ENCODE measurements at places on chromosomes 1 and 21. TPM values are rescaled to one million over a fixed set of nuclear protein-coding genes. Genes with fewer than 3 reads are reported as not detected.

The DIO1 gene
- total RNA-seq = not detected

The DCDC2B gene
- total RNA-seq = not detected

The B3GALT5 gene
- total RNA-seq = not detected

The CHIA gene
- 6.3 TPM for total RNA-seq

The ALPL gene
- total RNA-seq = 164 TPM

The FAM177B gene
- total RNA-seq = 0.20 TPM

The ARTN gene
- total RNA-seq = 0.43 TPM

The C1QC gene
- total RNA-seq = 353 TPM

DNA sequence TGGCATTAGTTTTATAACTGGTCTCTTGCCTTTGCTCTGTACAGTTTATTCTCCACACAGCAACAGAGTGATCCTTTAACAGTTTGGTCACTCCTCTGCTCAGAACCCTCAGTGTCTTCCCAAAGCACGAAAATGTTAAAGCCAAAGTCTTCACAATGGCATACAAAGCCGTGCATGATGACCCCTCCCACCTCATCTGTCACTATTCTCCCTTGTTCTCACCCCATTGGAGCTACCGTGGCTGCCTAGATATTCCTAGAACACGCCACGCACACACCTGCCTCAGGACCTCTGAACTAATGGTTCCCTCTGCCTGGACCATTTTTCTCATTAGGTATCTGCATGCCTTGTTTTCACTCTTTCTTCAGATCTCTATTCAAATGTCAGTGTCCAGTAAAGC lies 8.6 kb upstream of the SEMA4A start:
- DNase-seq = no peak
- H3K27ac ChIP-seq = no peak overlapping the region
- no peak overlapping the region for H3K4me3 ChIP-seq
- peaks cover 33% of the 10 kb centered on the region for H3K4me1 ChIP-seq
- H3K36me3 ChIP-seq = peaks cover 9% of the 10 kb centered on the region

DNA sequence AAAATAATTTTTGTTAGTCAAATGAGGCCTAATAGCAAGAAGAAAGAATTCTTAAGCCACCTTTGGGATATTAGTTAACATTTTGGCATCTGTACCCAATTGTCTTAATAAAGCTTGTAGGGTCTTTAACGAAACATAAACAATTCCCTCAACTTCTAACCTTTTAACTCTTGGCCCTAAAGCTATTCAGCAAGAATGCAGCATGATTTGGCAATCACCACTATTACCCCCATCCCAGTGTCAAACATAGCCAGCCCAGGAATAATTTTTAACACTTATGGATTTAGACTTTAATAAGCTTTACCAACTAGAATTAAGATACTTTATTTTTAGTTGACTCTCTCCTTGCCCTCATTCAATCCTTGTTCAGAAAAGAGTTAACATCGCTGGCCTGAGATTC lies 2.5 kb upstream of the SLC16A4 start:
- no peak for DNase-seq
- H3K4me1 ChIP-seq = no peaks in the 10 kb centered on the region
- H3K36me3 ChIP-seq = peaks cover 3% of the 10 kb centered on the region
- no peaks in the 10 kb centered on the region for H3K27me3 ChIP-seq
- no peak overlapping the region for H3K4me3 ChIP-seq

GRCh38 chr1:67339623-67340343 lies 32.1 kb downstream of the IL12RB2 start:
- H3K27ac ChIP-seq = no peak overlapping the region
- H3K27me3 ChIP-seq = no peaks in the 10 kb centered on the region
- H3K4me1 ChIP-seq = no peaks in the 10 kb centered on the region
- no peak for DNase-seq
- no peaks in the 10 kb centered on the region for H3K36me3 ChIP-seq
- H3K4me3 ChIP-seq = no peak overlapping the region

DNA sequence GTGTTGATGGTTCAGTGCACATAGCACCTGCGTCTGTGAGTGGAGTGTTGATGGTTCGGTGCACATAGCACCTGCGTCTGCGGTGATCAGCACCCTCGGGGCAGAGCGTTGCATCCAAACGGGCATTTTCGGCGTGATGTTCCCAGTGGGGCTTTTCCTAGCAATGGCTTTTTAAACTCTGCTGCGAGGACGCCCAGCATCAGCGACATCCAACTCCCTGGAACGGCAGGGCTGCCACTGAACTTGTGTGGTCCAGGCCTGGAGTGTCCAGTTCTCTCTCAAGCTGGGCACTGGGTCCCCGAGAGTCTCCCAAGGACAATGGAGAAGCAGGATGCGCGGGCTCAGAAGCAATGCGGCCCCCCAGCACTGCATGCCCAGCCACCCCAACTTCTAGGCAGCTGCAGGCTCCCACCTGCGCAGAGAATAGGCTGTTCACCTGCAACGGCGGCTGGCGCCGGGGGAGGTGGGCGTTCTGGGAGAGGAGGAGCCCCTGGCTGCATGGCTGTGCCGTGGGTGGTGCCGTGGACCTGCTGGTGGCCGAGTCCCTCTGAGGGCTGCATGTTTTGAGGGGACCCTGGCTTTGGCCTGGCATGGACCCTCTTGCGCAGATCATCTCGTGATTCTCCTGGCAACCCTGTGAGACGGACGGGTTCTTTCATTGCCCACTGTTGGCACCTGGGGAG lies 10.1 kb upstream of the C1orf174 start:
- peaks cover 4% of the 10 kb centered on the region for H3K4me1 ChIP-seq
- H3K27me3 ChIP-seq = peaks cover 24% of the 10 kb centered on the region
- H3K36me3 ChIP-seq = no peaks in the 10 kb centered on the region
- DNase-seq = no peak
- H3K27ac ChIP-seq = no peak overlapping the region

GRCh38 chr1:4108331-4108730 lies 208.3 kb upstream of the C1orf174 start:
- H3K27ac ChIP-seq = no peak overlapping the region
- no peaks in the 10 kb centered on the region for H3K4me1 ChIP-seq
- peak; percentile 53 for DNase-seq
- H3K4me3 ChIP-seq = no peak overlapping the region
- no peaks in the 10 kb centered on the region for H3K36me3 ChIP-seq

- no peaks in the 10 kb centered on the region for H3K27me3 ChIP-seq
- H3K27ac ChIP-seq = no peak overlapping the region
- no peak overlapping the region for H3K4me3 ChIP-seq
- no peaks in the 10 kb centered on the region for H3K4me1 ChIP-seq
- no peaks in the 10 kb centered on the region for H3K36me3 ChIP-seq
These were observed 154.8 kb downstream of the BACH1 start for GRCh38 chr21:29453511-29453910.

GRCh38 chr1:243471026-243471685 lies 215.3 kb downstream of the SDCCAG8 start:
- no peak overlapping the region for H3K27ac ChIP-seq
- peaks cover 15% of the 10 kb centered on the region for H3K4me1 ChIP-seq
- DNase-seq = no peak
- no peaks in the 10 kb centered on the region for H3K27me3 ChIP-seq
- no peak overlapping the region for H3K4me3 ChIP-seq

DNA sequence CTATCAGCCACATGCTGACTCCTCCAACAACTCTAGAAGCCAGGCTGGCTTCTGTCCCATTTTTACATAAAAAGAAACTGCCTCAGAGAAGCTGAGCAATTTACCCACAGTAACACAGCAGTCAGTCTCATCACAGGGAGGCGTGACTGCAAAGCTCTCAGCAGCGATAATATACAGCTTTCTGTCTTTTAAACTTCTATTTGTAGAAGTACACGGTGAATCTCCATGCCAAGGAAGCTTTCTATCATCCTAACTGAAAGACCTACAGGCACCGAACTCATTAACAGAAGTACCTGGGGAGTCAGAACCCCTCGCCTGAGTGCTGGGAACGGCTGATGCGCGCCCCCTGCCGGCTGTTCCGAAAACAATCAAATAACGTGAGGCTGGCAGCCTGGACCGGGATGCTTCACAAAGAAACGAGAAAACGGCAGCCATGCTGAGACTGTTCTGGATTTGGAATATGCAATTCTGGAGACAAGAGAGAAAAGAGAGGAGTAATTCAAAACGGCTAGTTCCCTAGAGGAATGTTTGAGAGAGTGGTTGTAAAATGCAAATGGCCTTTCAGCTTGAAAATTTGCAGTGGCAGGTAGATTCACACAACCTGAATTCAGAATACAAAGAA lies 43.5 kb upstream of the RAB4A start:
- H3K27ac ChIP-seq = no peak overlapping the region
- no peaks in the 10 kb centered on the region for H3K36me3 ChIP-seq
- peaks cover 25% of the 10 kb centered on the region for H3K4me1 ChIP-seq
- no peaks in the 10 kb centered on the region for H3K27me3 ChIP-seq
- peak; percentile 89 for DNase-seq

DNA sequence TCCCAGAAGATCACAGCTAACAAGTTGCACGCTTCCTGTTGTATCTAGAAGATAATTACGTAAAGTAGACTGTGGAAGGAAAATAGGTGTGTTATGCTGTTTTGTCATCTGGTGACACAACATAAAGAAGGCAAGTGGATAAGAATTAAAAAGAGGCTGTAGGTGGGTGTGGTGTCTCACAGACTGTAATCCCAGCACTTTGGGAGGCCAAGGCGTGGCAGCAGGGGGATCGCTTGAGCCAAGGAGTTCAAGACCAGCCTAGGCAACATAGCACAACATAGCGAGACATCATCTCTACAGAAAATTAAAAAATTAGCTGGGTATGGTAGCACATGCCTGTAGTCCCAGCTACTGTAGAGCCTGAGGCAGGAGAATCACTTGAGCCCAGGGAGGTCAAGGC lies 17.9 kb upstream of the ZNF281 start:
- no peaks in the 10 kb centered on the region for H3K27me3 ChIP-seq
- no peak for DNase-seq
- H3K36me3 ChIP-seq = no peaks in the 10 kb centered on the region

- peaks cover 19% of the 10 kb centered on the region for H3K36me3 ChIP-seq
- no peak for DNase-seq
- H3K4me3 ChIP-seq = peak overlapping the region; percentile 82
- peaks cover 23% of the 10 kb centered on the region for H3K4me1 ChIP-seq
These were observed 1.7 kb downstream of the PIP5K1A start for GRCh38 chr1:151199873-151200581.

DNA sequence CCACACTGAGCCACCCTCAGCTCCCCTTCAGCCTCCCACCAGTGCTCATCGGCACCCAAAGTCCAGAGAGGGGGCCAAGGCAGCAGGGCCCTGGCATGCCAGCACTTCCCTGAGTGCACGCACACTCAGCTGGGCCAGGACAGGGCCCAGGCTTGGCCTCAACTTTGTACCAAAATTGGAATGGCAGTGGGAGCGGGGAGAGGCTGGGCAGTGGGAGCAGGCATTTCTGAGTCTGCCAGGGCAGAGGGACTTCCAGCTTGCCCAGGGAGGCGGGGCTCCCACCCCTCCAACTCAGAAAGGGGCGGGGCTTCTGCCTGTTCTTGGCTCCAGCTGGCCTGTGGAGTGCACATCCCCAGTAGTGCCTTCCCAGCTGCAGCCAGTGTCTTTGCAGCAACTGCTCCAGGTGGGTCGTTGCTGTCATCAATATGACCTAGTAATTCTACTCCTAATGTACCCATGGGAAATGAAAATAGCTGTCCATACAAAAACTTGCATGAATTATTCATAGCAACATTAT lies 10.3 kb upstream of the SNX7 start:
- H3K27me3 ChIP-seq = no peaks in the 10 kb centered on the region
- no peak overlapping the region for H3K4me3 ChIP-seq
- no peak for DNase-seq
- no peak overlapping the region for H3K27ac ChIP-seq

DNA sequence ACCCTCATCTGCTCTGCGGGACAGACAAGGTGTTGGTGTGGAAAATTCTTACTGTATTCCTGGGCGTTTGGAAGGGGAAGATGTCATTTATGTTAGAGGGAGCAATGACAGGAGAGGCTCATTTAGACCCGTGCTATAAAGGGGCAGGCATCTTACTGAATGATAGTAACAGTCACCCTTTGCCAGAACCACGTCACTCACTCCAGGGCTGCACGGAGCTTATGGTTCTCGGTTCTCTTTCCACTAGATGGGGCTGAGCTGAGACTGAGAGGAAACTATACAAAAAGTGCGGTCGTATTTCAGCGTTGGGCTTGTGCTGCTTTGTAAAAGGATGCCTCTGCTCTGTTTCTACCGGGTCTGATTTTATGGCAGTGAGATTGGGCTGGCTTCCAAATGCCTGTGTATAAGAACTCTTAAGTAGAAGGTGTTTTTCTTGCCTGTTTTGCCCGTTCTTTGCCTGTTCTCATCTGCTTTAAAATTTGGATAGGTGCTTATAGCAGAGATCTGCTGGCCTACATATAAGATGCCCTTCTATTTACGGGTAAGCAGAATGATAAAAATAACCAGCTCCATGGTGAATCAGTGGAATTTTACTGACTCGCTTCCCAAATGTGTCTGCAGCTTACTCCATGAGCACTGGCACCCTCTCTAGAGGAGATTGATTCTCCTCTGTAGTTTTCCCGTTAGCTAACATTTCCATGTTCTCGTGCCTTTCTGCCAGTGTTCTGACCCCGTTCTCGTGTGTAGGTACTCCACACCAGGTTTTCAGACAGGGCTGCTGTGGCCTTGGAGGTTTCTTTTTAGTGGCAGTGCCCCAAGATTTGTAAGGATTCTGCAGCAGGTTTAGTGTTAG lies 55.9 kb downstream of the MRPS6 start:
- no peaks in the 10 kb centered on the region for H3K27me3 ChIP-seq
- H3K27ac ChIP-seq = peak overlapping the region; percentile 33
- no peak for DNase-seq
- peaks cover 24% of the 10 kb centered on the region for H3K36me3 ChIP-seq

GRCh38 chr1:7295946-7296345 lies 475.1 kb upstream of the VAMP3 start:
- no peak overlapping the region for H3K27ac ChIP-seq
- no peak overlapping the region for H3K4me3 ChIP-seq
- H3K36me3 ChIP-seq = no peaks in the 10 kb centered on the region
- no peak for DNase-seq

- H3K27me3 ChIP-seq = no peaks in the 10 kb centered on the region
- H3K36me3 ChIP-seq = no peaks in the 10 kb centered on the region
- no peak overlapping the region for H3K27ac ChIP-seq
- no peaks in the 10 kb centered on the region for H3K4me1 ChIP-seq
- DNase-seq = no peak
These were observed 16.4 kb downstream of the NCMAP start for GRCh38 chr1:24572301-24572700.

DNA sequence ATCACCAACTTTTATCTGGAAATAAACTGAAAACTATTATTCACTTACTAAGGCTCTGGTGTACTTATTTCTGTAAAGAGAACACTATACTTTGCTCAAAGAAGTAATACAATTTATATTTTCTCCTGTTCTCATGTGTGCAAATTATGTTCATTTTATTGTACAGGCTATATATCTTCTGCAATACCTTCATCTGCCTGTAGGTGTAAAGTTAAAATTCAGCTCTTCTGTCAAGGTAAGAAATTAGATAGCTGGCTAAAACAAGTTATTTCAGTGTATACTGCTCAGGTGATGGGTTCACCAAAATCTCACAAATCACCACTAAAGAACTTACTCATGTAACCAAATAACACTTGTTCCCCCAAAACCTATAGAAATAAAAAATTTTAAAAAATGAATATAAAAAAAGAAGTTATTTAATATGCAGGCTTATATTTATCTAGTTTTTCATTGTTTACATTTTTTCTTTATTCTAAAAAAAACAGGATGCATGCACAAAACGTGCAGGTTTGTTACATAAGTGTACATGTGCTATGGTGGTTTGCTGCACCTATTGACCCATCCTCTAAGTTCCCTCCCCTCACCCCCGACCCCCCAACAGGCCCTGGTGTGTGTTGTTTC lies 81.5 kb downstream of the PTGER3 start:
- no peaks in the 10 kb centered on the region for H3K4me1 ChIP-seq
- H3K27ac ChIP-seq = no peak overlapping the region

Measured in upper lobe of right lung (tissue), 1 donor.